ENCODE measurements at places on chromosomes 7 and 10.

DNA sequence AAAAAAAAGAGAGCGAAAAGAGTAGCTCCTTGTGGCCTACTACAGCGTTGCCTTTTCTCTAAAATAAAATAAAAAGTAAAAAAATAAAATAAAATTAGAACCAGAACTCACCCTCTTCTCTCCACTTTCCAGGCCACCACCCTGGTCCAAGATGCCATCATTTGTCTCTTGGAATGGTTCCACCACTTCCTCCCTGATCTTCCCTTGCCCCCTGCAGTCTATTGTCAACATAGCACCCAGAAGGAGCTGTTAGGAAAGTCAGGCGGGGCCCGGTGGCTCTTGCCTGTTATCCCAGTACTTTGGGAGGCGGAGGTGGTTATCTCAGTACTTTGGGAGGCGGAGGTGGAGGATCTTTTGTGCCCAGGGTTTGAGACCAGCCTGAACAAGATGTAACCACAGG is 7.6 kb upstream of the GRID2IP start:
- DNase-seq: no peak

DNA sequence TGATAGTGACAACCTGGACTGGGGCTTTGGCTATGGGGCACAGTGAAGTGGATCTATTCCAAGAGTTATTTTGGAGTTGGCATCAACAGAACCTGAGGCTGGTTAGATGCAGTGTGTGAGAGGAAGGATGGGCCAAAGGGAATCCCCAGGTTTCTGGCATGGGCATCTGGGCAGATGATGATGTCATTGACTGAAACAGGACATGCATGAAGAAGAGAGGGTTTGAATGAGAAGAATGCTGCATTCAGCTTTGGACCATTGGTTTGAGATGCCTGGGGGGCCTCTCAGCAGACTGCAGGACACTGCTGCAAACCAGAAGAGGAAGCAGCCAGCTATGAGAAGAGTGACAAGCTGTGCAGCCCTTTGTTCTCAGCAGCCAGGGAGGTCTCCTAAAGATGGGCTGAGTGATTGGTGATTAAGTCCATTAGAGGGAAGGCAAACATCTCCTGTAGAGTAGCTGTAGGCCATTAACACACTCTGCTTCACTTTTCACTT is 23.1 kb upstream of the PIK3CG start:
- no peak for DNase-seq

- DNase-seq: no peak
Measured at GRCh38 chr7:142968229-142968628, 6.1 kb upstream of the KEL start.

DNA sequence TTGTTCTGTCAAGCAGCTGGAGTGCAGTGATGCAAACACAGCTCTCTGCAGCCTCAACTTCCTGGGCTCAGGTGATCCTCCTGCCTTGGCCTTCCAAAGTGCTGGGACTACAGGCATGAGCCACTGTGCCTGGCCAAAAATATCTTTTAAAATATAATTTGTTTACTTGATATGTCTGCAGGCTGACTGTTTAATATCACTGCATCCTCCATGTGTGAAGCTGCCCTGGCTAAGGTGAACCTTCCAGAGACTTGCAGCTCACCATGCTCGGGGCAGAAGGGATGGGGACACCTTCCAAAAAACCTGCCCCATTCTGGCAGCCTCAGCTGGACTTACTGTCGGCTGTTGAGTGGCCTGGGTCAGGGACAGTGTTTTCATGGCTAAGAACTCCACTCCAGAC is 57.6 kb upstream of the DDC start:
- DNase-seq: no peak

GRCh38 chr10:26378861-26379294 is 59.3 kb upstream of the APBB1IP start:
- no peak for DNase-seq

GRCh38 chr10:77505431-77506334 is 131.9 kb downstream of the KCNMA1 start:
- no peak for DNase-seq

GRCh38 chr7:123075838-123076467 is 80.5 kb upstream of the TAS2R16 start:
- no peak for DNase-seq

DNA sequence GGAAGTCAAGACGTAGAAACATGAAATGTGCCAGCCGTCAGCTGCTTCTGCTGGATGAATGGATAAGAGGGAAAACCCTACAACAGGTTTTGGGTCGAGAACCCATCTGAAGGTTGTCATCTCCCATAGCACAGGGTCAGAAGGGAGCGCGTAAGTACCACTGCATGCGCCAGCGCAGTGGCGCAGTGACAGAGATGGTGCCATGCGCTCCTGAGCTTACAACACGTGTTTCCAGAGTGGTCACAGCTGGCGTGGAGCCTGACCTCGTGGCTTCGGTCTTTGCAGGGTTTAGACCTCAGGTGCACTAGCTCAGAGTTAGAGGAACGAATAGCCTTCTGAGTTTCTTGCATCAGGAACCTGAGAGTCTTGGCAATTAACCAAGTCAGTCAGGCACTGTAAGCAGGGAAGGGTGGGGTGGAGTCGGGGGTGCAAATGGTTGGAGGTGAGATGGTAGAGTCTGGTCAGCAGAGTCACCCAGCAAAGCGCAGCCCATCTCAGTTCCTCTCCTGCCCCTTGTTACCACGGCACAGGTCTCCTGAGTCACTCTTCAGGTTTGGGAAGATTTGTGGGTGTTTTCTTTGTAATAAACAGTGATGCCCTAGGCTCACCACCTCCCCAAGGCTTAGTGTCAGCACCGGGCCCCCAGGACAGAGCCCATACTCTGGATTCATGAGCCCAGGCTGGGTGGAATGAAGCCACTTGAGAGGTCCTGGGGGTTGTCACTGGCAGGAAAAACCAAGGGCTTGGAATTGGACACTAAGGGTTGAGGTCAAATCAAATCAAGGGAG is 84.1 kb upstream of the PPIF start:
- DNase-seq: no peak

DNA sequence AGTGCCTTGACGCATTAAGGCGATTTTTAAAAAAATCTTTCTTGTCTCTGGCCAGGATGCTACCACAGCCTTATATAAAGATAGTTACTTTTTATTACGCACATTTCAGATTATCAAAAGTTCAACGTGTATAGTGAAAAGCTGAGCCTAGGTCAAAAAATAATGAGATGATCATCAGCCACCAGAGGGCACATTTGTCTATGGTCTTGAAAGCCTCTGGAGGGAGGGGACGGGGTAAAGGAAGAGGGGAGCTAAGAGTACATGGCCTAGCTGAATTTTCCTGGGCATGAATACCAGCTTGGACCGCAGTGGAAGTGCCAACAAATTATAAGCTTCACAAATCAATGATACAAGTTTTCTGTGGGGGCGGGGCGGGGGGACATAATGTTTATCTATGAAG is 285.9 kb upstream of the SMIM30 start:
- DNase-seq: no peak

GRCh38 chr7:71739520-71740173 is 607.7 kb downstream of the GALNT17 start:
- no peak for DNase-seq

GRCh38 chr10:64116707-64117106 is 595.5 kb downstream of the REEP3 start:
- no peak for DNase-seq

DNA sequence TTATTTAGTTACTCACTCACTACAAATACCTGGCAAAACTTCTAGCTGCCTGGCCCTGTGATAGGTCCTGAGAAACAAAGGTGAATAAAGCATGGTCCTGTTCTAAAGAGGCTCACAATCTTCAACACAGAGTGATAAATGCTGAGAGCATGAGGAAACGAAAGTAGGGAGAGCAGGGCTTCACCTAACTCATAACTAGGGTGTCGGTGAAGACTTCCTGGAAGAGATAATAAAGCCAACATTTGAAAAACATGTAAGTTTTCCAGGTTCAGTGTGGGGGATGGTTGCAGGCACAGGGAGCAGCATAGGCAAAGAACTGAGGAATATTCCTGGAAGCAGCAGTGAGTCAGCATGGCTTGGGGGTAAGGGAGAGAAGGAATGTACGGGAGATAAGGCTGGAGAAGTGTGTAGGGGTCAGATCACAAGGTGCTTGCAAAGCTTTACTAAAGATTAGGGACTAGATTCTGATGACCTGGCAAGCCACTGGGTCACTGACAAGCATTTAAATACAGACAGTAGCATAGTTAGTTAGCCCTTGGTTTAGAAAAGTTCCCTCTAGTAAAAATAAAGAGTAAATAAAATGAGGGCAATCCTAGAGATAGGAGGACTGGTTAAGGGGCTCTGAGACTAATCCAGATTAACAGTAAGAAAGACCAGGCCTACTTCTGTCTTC is 5.1 kb downstream of the KEL start:
- no peak for DNase-seq

DNA sequence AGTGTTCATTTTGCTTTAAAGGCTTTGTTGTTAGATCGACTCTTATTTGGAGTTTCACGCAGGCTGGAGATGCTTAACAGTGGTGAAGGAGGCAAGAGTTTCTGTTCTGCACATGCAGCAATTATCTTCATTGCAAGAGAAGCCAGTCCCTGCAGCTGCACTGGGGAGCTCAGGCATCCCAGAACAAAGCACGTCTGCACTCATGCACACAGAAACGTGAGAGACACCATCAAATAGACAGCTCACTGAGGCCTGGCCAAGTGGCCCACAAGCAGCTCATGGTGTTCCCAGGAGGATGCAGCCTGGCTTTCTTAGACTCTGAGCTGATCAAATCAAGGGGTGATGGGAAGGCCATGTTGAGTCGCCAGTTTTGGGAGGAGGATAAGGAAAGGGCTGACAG is 246.1 kb downstream of the CREB5 start:
- DNase-seq: no peak

GRCh38 chr10:2650328-2650727 is 417.0 kb upstream of the PFKP start:
- DNase-seq: no peak

DNA sequence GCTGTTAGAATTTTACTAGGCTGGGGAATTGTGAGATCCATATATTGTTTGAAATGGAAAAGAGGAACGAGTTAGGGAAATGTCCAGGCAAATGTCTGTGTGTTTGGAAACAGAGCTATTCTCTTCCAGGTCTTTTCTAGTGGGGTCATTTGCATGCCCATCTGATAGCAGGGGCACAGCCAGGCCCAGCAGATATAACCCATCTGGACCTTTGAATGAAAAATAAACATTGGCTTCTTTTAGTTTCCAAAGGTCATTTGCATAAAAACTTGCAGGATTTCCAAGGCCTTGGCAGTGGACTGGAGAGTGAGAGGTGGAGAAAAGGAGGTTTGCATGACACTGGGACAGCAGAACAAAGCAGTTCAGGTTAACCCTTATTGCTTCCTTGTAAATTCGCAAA is 188.0 kb upstream of the GPR26 start:
- DNase-seq: no peak

- DNase-seq: no peak
Measured at GRCh38 chr7:155947051-155947450, 134.8 kb upstream of the SHH start.

GRCh38 chr10:110817614-110818013 is 54.1 kb upstream of the PDCD4 start:
- no peak for DNase-seq

DNA sequence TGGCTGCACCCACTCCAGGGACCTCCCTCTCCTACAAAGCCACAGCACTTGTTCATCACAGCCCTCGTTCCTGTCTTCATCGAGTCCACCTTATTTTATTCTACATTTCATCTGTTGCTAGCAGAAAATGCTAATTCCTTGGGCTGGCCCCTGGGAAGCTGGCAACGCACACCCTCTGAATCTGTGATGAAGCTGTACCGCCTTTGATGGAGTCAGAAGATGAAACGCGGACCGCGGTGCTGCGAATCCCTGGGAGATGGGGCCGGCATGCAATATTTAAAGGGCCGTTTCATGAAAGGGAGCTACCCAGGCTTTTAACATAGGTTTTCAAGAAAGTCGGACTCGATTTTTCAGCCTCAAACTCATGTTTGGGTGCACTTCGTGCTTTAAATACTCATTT is 88.5 kb downstream of the NPTX2 start:
- DNase-seq: no peak

- no peak for DNase-seq
Measured at GRCh38 chr10:96292971-96293920, 11.0 kb upstream of the DNTT start.

DNA sequence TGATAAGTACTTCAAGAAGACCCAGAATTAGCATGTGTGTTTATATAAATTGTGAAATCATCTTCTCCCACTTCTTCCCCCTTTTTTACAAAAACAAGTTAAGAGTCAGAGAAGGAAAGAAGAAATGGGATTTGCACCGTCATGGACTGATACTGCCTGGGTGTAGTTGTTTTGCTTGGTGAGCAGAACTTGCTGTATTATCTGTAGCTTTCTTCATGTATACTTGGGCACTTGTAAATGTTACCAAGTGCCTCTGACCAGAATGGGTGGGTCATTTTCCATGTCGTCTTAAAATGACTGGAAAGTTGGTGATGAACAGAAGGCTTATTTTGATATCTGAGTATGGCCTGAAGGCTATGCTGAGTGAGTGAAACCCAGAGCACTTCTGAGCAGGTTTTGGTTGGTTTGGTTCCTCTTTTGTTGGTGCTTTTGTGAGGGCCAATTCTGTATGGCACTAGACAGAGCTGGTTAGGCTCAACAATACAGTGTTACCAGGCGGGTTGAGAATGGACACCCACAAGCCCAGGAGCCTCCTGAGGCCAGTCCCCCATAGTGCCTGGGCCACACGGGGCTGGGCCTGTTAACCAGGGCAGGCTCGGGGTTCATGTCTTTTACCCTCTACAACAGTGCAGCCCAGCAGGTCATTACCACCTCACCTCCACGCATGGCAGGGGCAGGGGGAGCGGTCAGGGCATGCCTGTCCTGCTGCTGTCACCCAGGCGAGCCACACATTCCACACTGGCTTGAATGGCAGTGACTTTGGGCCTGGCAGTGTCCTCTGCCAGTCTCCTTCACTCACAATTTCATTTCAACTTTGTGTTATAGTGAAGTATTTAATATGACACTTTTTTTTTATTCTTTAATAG is 115.1 kb downstream of the CCNY start:
- DNase-seq: no peak

DNA sequence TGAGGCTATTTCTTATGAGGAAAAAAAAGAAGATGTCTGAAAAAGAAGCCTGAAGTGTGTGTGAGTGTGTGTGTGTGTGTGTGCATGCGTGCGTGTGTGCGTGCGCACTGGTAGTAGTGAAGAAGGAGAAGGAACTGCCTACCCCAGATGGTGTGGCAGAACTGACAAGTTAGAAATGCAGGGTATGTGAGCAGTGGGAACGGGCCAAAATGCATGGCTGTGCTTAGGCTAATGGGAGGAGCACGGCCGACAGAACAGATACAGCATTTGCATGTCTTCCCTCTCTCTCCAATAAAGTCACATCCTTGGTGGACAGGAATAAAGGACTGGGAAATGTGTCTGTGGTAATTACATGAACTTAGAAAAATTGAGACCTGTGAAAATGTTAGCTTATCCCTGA is 94.3 kb downstream of the IDE start:
- no peak for DNase-seq

DNA sequence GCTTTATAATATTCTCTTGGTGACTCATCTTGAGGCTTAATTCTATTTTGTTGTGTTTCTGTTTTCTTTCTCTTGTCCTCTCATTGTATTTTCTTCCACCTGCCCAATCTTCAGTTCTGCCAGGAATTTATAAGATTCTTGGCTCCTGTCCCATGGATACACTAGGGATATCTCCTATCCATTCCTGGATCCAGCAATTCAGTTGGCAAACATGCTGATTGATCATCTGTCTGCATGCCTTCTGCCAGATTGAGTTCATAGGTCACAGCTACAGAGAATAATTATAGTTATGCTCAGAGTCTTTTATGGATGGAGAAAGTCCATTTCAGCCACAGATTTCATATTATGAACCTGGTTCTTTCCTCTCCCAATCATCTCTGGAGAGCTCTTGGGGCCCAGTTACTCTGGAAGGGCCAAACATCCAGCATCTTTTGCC is 140.4 kb upstream of the MAGI2 start:
- DNase-seq: no peak

All from activated T-cell treated with anti-CD3 and anti-CD28 coated beads, Interleukin-2, amount 50 U/mL, for 48 hours (primary cell).